ENCODE measurements at places on chromosomes 6 and 20. TPM values are rescaled to one million over a fixed set of nuclear protein-coding genes. Genes with fewer than 3 reads are reported as not detected.

The ANKRD66 gene
- total RNA-seq, result not detected

The MEP1A gene
- not detected for total RNA-seq

The OR12D3 gene
- total RNA-seq, result not detected

The COMMD7 gene
- total RNA-seq, result 47.2 TPM

The B3GAT2 gene
- not detected for total RNA-seq

The GPX5 gene
- total RNA-seq, result not detected

The ZSCAN16 gene
- 2.1 TPM for total RNA-seq

The DDX43 gene
- total RNA-seq, result 0.41 TPM

The GSTA4 gene
- 9.4 TPM for total RNA-seq

The PTCHD4 gene
- 1.0 TPM for total RNA-seq

The SOBP gene
- total RNA-seq, result 22.9 TPM

The ULBP2 gene
- total RNA-seq, result 0.93 TPM

GRCh38 chr6:41371461-41371991, 36.1 kb downstream of the NCR2 start:
- H3K4me1 ChIP-seq, result peaks cover 53% of the 10 kb centered on the region
- no peak overlapping the region for H3K27ac ChIP-seq
- H3K27me3 ChIP-seq, result peaks cover 98% of the 10 kb centered on the region

DNA sequence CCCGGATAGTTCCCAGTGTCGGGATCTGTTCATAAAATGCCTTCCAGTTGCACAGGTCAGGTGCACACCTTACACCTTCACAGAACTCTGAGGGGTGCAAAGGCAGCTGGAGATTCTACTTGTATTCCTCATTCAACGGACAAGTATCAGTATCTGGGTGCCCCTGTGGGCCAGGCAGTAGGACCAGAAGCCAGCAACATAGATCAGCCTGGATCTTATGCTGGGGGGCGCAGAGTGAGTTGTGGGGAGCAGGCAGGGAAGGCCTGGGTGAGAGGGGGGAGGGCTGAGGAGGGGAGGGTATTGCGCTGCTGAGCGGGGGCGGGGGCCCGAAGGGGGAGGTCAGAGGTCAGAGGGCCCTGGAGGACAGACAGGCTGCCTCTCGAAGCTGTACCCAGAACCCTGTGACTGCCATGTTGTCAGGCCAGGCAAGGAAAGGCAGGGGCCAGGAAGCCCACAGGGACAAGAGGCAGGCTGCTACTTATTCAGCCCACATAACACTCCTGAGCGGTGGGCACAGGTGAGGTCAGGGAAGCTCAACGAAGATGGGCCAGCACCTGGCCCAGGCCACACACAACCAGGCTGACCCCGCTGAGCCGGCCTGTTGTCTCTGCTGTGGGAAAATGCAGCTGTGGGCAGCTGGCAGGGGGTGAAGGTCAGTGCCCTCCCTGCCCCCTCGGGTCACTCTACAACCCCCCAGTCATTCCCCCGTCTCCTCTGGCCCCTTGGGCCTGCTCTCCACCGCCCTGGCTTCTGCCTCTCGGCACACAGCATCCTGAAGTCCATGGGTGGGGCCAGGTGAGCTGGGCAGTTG, 1.1 kb downstream of the OPRL1 start:
- H3K36me3 ChIP-seq, result no peaks in the 10 kb centered on the region
- DNase-seq, result no peak
- peaks cover 24% of the 10 kb centered on the region for H3K27me3 ChIP-seq

DNA sequence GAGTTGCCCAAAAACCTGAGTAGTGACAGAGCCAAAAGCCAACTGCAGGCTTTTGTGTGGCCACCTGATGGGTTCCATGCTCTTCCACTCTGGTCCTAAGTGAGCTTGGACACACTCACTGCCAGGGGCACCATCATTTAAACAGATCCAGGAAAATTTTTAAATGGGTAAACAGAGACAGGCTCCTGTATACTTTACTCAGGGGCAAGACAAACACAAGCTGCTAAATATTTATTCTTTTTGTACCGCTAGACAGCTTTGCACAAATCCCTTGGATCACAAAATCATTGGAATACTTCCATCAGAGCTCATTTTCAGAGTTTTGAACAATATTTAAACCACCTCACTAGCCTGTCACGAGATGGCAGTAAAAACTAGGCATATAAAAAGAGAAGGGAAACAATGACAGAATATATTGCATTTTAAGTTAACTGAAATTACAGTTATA, 31.4 kb downstream of the GCLC start:
- no peaks in the 10 kb centered on the region for H3K27me3 ChIP-seq
- H3K27ac ChIP-seq, result no peak overlapping the region
- H3K36me3 ChIP-seq, result peaks cover 72% of the 10 kb centered on the region
- H3K4me1 ChIP-seq, result no peaks in the 10 kb centered on the region
- no peak overlapping the region for H3K4me3 ChIP-seq

DNA sequence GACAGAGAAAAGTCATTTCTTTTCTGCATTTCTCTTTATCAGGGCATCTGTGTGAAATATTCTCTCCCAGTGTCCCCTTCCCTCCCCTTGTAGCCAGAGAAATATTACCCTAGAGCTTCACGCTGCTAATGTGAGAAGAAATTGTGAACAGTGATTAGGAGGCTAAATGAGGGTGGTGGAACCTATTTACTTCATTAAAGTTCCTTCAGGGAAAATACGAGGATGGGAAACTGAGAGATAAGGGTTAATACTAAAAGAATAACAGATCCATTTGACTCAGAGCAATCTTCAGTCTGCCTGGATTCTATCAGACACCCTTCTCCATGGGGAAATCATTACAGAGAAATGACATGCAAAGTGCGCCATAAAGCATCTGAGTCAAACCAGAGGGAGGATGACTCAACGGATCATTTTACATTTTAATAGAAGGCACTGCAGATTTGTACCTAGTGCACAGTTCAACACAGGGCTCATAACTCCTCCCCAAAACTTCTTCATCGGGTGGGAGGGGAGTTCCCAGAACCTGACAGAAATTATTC, 131.3 kb downstream of the GJA10 start:
- no peak overlapping the region for H3K27ac ChIP-seq
- no peak for DNase-seq
- no peak overlapping the region for H3K4me3 ChIP-seq
- no peaks in the 10 kb centered on the region for H3K27me3 ChIP-seq
- no peaks in the 10 kb centered on the region for H3K36me3 ChIP-seq
- H3K4me1 ChIP-seq, result no peaks in the 10 kb centered on the region

DNA sequence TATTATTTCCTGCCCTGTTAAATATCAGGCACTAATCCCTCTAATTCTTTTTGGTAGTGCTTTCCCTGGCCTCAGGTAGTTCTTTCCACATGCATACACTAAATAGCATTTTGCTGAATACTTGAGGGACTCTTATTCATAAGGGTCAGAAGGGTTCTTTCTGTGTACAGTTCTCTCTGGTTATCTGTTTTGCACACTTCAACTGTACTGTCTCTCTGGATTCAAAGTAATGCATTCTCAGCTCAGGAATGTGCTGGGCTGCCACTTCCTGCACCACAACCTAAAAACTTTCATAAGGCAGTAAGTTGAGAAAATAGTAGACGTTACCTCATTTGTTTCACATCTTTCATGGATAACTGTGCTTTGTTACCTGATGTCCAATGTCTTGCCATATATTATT, 32.1 kb downstream of the C6orf141 start:
- H3K27ac ChIP-seq, result no peak overlapping the region
- H3K27me3 ChIP-seq, result no peaks in the 10 kb centered on the region
- H3K4me1 ChIP-seq, result no peaks in the 10 kb centered on the region
- no peak for DNase-seq
- H3K36me3 ChIP-seq, result no peaks in the 10 kb centered on the region
- H3K4me3 ChIP-seq, result no peak overlapping the region

GRCh38 chr6:52759085-52759484, 4.2 kb downstream of the GSTA2 start:
- DNase-seq, result no peak
- no peaks in the 10 kb centered on the region for H3K36me3 ChIP-seq
- H3K4me3 ChIP-seq, result no peak overlapping the region
- H3K27me3 ChIP-seq, result peaks cover 12% of the 10 kb centered on the region
- H3K4me1 ChIP-seq, result no peaks in the 10 kb centered on the region
- H3K27ac ChIP-seq, result no peak overlapping the region

DNA sequence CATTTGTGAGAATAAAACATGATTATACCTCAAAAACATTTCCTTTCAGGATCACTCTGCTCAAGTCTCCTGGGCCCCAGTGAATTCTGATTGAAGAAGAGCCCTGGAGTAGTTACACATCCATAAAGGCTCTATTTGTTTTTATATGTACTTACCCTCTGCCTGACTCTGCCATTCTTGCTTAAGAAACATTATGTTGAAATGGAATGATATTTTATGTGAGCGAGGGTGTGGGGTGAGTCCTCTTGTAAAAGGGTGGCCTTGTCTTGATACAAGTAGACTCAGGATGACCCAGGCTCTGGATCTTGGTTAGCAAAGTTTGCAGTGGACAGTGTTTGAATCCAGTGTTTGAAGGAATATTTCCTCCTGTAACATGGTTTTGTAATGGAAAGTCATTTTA, 215.4 kb upstream of the PREP start:
- H3K36me3 ChIP-seq, result no peaks in the 10 kb centered on the region
- no peaks in the 10 kb centered on the region for H3K27me3 ChIP-seq
- no peak overlapping the region for H3K27ac ChIP-seq
- DNase-seq, result no peak
- H3K4me3 ChIP-seq, result no peak overlapping the region

DNA sequence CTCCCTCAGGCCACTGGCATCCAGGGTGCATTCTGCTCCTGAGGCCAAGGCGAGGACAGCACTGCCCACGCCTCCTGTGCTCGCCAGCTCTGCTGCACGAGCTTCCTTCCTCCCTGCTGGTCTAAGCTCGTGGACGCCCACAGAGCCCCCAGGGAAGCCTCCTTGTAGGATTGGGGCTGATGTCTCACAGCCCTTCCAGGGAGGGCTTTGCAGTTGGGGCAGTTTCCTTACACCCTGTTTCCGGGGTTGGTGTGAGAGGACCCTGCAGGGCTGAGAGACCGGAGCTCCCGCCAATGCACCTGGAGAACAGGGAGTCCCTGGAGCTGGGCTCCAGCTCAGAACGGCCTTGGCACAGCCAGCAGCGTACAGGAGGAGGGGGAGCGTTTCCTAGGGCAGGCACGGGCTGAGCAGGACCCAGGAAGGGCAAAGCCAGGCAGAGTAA, 172.4 kb upstream of the PDE10A start:
- H3K4me3 ChIP-seq, result no peak overlapping the region
- H3K4me1 ChIP-seq, result peaks cover 28% of the 10 kb centered on the region
- no peak overlapping the region for H3K27ac ChIP-seq
- no peaks in the 10 kb centered on the region for H3K27me3 ChIP-seq
- no peak for DNase-seq

DNA sequence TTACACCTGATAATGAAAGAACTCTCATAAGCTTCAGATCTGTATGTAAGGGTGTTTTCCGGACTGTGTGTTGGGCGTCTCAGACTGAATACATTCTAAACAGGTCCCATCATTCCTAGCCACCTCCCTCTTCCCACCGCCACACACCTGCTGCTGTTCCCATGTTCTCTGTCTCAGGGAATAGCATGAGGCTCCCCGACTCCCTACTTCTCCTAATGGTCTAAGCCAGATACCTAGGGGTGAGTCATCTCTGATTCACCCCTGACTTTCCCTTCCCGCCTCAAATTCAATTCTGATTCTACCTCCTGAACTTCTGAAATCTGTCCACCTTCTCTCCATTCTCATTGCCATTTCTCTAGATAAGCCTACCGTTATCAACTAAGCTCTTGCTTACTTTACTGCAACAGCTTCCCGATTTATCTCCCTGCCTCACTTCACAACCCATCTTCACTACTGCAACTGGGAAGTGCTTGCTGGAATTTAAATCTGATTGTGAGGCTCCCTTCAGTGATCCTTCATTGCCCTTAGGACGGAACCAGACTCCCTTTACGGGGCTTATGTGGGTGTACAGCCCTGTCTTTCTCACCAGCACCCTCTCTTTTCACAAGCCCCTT, 1.6 kb downstream of the TMEM14A start:
- H3K27ac ChIP-seq, result no peak overlapping the region
- H3K4me3 ChIP-seq, result no peak overlapping the region
- H3K4me1 ChIP-seq, result peaks cover 19% of the 10 kb centered on the region

DNA sequence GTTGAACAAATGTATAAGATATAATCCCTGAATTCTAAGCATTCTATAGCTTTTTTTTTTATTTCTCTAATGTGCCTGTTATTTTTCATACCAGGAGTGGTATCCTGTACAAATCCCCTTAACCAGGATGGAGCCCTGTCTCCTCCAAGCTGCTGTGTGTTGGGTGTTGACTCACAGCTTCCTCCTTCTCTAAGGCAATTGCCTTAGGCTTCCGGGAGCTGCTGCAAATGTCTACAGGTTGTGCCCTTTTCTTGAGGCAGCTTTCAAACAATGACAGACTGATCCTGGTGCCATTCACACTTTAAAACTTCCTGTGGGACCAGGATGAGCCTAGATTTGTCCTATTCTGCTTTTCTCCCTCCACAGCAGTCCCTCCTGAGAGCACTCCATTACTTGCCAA, 173.2 kb downstream of the BTBD3 start:
- no peaks in the 10 kb centered on the region for H3K36me3 ChIP-seq
- H3K27ac ChIP-seq, result no peak overlapping the region
- no peaks in the 10 kb centered on the region for H3K27me3 ChIP-seq
- no peak for DNase-seq
- no peaks in the 10 kb centered on the region for H3K4me1 ChIP-seq
- H3K4me3 ChIP-seq, result no peak overlapping the region

DNA sequence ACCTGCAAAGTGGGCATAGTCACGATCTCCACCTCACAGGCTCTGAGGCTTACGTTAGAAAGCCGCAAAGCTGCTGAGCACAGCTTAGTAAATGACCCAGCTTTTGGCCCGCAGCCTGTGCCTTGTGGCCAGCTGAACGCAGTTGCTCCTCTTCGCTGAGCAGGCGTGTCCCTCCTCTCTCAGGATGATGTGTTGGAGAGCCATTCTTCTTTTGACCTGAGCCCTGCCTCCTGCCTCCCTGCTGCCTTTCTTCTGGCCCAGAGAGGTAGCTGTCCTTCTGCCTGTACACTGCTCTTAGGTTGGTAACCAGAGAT, 47.6 kb upstream of the MYL9 start:
- no peaks in the 10 kb centered on the region for H3K27me3 ChIP-seq
- peak; percentile 74 for DNase-seq
- peak overlapping the region; percentile 67 for H3K27ac ChIP-seq
- peaks cover 86% of the 10 kb centered on the region for H3K4me1 ChIP-seq
- H3K36me3 ChIP-seq, result peaks cover 23% of the 10 kb centered on the region

DNA sequence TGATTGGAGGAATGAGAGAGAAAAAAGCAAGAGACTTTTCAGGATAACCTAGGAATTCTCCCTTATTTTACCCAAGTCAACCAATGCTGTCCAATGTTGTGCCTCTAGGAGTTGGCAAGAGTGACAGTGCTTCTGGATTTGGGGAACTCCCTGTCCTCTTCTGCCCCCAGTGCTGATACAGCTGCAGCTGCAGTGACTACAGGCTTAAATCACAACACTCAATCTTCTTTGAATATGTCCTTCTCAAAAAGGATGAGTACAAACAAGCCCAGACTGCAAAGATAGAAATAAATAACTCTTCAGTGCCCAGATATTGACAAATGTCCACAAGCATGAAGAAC, 141.0 kb upstream of the COL21A1 start:
- peaks cover 21% of the 10 kb centered on the region for H3K4me1 ChIP-seq
- no peak overlapping the region for H3K4me3 ChIP-seq
- DNase-seq, result no peak
- H3K36me3 ChIP-seq, result no peaks in the 10 kb centered on the region
- H3K27me3 ChIP-seq, result no peaks in the 10 kb centered on the region

- no peak for DNase-seq
- no peaks in the 10 kb centered on the region for H3K27me3 ChIP-seq
- no peak overlapping the region for H3K4me3 ChIP-seq
- no peaks in the 10 kb centered on the region for H3K4me1 ChIP-seq
These were observed 494.3 kb downstream of the EPM2A start for GRCh38 chr6:145241039-145241438.
